ENCODE measurements at places on chromosomes 16 and 17. TPM values are rescaled to one million over a fixed set of nuclear protein-coding genes. Genes with fewer than 3 reads are reported as not detected.

- no peaks in the 10 kb centered on the region for H3K4me1 ChIP-seq
- no peak overlapping the region for H3K4me3 ChIP-seq
- no peaks in the 10 kb centered on the region for H3K36me3 ChIP-seq
- H3K27ac ChIP-seq, result no peak overlapping the region
- no peak for DNase-seq
Measured at GRCh38 chr16:35751191-35751941, 2292.0 kb downstream of the TP53TG3F start.

- H3K36me3 ChIP-seq, result no peaks in the 10 kb centered on the region
- no peaks in the 10 kb centered on the region for H3K27me3 ChIP-seq
- no peaks in the 10 kb centered on the region for H3K4me1 ChIP-seq
- DNase-seq, result no peak
- no peak overlapping the region for H3K4me3 ChIP-seq
Measured at GRCh38 chr17:34306466-34306865, 12.8 kb upstream of the CCL8 start.

DNA sequence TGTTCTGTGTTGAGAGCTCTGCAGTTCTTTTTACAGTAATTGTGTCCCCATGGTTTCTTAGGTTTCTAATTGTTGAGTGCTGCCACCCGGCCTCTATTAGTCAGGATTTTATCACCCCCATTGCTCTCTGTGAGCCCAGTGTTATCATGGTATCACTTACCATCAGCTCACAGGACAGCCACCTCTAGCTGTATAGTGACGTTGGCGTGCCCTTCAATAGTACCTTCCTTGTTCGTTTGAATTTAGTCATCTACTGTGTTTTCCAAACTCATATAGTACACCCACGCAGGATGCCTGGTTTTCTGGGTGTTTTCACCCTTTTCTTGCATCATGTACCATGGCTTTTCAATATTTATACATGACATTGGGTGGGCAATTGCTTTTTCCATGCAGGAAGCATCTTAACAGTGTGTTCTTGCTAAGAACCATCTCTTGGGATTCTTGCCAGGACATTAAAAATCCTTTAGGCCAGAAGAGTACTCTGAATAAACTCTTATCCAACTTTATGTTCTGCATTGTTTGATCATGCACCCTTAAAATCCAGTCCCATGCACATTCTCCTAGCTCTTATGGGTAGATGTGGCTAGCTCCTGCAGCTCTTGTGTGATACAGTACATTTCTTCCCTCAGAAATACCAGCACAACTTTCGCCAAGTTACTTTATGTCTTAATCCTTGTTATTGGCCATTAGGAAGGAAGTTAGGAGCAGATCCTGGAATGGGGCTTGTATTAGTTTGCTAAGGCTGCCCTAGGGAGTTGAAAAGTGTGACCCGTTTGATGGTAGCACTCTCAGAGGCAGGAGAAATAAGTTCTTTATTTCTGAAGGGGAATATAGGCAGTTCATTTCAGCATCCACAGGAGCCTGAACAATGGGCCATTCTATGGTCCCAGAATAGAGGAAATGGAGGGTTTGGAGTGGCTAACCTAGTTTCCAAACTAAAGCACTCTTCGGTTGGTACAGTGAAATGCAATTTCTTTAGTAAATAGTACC is 11.3 kb upstream of the ABCA10 start:
- no peak overlapping the region for H3K27ac ChIP-seq
- H3K4me1 ChIP-seq, result no peaks in the 10 kb centered on the region
- no peaks in the 10 kb centered on the region for H3K27me3 ChIP-seq
- H3K4me3 ChIP-seq, result no peak overlapping the region
- no peak for DNase-seq
- H3K36me3 ChIP-seq, result no peaks in the 10 kb centered on the region

The SMIM36 gene
- not detected for total RNA-seq

Data from pancreas (tissue), 10 donors.